ENCODE measurements at places on chromosomes 12 and 14.

GRCh38 chr14:50801706-50802105 is 29.3 kb downstream of the NIN start:
- ATAC-seq: no peak

GRCh38 chr12:124191024-124191359 is 103.9 kb upstream of the RFLNA start:
- no peak for ATAC-seq

- ATAC-seq: no peak
These were observed 16.7 kb upstream of the ZFP36L1 start for GRCh38 chr14:68809524-68809923.

DNA sequence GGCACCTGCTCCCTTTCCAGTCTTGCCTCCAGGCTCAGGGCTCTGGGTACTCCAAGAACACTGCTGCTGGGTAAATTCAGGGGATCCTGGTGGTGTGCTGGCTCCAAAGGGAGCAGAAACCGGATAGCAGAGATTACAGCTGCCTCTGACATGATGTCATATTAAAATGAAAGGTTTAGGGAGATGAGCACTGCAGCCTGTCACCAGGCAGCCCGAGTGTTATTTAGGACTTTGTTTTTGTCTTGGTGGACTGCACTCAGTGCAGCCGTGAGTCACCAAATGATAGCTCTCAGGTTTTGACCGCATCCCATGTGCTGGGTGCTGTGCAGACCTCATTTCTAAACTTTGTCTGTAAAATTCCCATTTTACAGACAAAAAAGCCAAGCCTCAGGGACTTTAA is 266.0 kb upstream of the CRY1 start:
- ATAC-seq: no peak

GRCh38 chr12:112907415-112908157 is 824 bp downstream of the OAS1 start:
- ATAC-seq: peak; percentile 90
